ENCODE measurements at places on chromosomes 12 and 14.

- DNase-seq = no peak
These were observed 11.2 kb downstream of the NUAK1 start for GRCh38 chr12:106127338-106128126.

DNA sequence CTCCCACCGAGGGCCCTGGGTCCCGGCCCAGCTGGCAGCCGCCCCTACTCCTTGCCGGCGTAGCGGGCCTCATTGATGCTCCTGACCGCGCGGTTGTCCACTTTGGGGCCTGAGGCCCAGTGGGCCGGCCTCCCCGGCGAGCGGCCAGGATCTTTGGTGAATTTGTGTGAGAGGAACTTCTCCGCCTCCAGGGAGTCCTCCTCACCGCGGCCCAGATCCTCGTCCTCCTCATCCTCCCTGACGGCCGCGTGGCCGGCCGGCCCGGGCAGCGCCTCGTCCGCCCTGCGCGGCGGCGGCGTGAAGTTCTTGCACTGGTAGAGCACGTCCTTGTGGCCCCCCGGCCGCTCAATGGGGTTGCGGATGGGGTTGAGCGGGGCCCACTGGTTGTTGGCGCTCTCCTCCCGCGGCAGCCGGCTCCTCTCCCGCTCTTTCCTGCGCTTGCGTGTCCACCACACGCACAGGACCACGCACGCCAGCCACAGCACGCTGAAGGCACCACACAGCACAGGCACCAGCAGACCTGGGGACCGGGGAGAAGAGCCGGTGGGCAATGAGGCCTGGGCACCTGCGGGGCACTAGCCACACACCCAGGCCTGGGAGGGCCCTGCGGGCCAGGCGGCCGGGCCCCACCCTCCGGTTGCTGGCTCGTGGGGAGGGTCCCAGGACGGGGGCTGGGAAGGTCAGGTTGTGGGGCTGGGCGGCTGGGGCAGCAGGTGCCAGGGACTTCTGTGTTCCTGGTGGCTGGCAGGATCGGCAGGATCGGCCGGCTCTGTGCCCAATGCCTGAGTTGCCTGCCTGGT lies 25.7 kb downstream of the JAG2 start:
- no peak for DNase-seq

DNA sequence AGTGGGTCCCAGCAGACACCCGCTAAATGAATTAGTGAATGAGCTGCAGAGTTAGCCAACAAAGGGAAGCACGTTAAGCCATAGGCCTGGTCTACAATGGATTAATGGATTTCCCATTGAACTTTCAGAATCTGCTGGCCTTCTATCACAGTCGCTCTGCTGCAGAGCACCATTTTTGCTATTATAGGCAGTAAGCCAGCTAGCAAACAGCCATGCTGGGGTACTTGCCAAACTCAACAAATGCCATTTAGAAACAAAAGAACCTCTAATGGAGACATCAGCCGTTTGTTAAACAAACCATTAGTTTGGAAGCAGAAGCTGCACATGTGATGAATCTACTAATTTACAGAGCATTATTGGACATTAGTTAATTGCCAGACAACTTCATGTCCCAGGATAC lies 181.1 kb upstream of the STXBP6 start:
- DNase-seq = no peak

DNA sequence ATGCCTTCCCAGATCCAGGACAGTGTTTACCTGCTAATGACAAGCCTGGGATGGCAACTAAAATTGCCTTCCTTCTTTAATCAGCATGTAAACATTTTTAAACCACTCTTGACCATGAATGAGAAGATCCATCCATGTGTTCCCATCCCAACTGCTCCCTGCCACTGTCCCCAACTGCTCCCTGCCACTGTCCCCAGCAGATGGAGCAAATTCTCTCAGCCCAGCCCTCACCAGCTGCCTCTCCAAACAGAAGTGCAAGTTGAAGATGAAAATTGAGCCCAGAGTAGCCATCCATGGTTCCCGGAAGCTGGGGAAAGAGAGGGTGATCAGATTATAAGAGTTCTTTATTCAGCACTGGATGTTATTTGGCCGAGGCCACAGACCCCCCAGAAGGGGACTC lies 133.1 kb downstream of the SLC15A4 start:
- DNase-seq = no peak

DNA sequence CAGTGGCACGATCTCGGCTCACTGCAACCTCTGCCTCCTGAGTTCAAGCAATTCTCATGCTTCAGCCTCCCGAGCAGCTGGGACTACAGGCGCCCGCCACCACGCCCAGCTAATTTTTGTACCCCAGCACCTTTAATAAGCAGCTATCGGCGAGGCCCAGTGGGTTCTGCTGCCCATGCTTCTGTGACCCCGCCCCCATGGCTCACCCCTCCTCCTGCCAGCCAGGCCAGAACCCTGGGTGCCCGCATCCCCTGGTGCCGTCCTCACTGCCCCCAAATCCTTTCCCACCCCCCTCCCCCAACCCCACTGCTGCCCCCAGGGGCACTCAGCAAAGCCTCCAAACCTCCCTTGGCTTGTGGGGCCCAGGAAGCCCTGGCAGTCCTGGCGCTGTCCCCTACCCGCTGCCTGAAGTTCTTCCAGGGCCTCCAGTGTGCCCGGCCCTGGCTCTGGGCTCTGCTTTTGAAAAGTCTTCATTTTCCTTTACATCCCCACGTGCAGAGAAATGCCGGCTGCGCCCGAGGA lies 14.5 kb downstream of the BAG5 start:
- DNase-seq = no peak

DNA sequence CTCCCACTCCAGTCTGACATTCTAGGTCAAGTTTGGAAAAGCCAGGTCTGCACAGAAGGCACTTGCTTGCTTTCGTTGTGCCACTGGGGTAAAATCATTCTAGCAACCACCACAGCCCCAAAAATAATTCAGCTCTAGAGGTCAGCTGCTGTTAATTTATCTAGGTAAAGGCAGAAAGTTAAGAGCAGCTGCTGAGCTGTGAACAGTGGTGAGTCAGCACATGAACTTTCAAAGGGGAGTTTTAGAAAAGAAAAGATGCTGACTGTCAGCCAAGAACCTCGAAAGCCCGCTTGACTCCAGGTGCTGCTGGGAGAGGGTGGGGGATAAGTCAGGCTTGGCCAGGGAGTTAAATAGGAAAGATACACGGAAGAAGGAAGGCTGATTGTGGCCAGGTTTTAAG lies 12.7 kb downstream of the CCDC197 start:
- no peak for DNase-seq

DNA sequence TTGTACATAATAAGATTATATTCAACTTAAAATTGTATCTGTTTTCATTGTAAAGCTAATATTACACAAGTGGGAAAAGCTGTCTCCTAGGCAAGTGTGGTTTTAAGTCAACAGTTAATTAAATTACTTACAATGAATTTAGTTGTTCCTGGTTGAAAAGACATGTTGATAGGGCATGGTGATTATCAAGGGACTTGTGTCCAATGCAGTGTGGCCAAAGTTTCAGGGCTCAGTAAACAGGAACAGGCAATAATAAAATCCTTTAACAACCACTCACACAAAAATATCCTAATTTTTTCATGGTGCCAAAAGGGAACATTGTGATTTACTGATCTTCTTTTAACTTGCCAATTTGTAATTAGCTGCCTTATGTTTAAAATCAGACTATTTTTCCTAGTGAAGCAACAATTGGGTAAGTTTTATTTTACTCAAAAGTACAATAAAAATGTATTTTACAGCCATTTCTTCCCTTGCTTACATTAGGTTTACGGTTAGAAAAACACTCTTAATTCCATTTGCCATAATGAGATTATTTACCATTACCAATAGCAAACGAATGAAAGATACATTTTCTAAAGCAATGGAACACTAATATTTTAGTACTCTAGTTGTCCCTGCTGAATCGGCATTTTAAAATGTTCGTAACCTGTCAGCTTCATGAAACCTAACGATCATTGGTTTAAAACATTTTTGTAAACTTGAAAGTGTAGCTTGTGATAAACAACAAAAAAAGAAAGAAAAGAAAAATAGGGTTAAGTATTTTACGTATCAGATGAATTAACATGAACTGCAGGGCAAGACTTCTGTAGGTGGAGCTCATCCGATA lies 1.8 kb upstream of the WNK1 start:
- DNase-seq = no peak

- no peak for DNase-seq
These were observed 293.0 kb upstream of the TBX3 start for GRCh38 chr12:114976959-114977358.

DNA sequence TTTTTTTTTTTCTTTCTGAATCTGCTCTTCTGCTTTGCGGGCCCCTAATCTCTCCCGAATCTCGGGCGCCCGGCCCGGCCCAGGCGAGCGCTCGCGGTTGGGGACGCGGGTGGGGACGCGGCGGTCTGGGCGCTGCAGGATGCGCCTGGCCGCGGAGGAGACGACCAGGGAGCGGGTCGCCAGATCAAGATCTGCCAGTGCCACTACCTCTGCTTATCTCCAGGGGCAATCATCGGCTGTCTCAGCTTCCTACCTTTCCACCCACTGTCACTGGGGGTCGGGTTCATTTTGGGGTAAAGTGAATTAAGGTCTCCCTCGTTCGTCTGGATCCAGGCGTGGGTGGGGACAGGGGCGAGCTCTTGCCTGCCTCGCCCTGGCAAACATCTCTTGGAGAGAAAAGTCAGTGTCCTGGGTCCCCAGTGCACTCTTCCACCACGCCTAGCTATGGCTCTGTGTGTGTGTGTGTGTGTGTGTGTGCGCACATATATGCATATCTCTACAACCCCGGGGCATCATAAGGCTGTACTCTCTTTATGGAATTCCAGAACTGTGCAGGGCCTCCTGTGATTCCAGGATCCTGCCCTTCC lies 422.3 kb downstream of the VRK1 start:
- no peak for DNase-seq

- no peak for DNase-seq
These were observed 50.3 kb downstream of the KCNA1 start for GRCh38 chr12:4960030-4960429.

GRCh38 chr12:4643747-4644146 lies 5.1 kb downstream of the AKAP3 start:
- DNase-seq = no peak

DNA sequence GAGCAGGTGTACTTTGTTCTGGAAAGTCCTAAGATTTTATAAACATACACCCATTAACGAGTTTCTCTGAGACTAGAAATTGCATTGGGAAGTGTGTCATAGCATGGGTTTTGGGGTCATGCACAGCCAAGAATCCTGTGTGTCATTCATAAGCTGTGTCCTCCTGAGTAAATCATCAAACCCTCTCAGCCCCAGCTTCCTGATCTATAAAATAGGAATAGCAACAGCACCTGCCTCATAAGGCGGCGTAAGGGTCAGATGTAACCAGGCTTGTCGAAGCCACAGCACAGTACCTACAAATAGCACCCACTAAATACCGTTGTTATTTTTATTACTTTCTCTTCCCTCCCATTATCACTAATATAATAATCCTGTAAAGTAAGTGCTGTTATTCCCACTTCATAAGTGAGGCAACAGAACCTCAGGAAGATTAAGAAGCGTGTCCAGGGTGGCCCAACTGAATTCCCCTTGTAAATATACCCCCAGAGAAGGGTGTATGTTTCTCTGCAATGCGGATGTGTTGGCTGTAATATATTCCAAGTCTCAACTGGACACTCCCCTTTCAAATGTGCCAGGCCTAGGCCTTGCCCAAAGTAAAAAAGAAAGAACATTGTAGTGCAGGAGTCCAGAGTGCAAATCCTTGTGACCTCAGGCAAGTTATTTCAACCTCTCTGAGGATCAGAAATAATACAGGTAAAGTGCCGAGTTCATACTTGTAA lies 188.3 kb upstream of the BCL2L14 start:
- no peak for DNase-seq

DNA sequence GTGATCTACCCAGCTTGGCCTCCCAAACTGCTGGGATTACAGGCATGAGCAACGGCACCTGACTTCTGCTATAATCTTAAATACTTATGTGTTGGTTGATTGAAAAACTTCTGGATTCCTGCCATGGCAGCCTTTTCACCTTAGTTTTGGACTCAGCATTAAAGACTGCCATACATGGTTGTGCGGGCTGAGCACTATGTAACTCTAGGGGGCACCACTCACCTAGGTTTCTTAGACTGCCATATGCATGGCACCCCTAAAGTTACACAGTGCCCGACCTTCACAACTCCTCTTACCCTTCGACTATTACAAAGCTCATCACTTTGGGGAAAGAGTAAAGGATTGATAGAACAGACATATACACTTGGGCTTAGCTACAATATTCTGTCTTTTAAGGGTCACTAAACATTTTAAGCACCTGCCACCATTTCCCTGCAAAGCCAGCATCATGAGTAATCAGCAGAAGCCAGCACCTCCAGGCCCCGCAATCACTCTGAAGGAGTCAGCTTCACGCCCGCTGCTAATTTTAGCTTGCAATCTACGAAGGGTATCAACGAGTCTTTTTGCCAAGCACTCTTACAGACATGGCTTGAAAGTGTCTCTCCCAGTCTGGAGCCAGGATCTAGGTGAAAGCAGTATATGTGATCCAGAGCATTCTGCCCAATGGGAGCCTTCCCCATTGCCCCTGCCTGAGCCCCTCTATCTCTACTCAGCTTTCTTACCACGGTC lies 59.8 kb downstream of the SUDS3 start:
- DNase-seq = no peak

- no peak for DNase-seq
These were observed 211.8 kb downstream of the ANO2 start for GRCh38 chr12:5733136-5733755.

GRCh38 chr12:32947206-32948067 lies 50.9 kb upstream of the PKP2 start:
- DNase-seq = no peak

DNA sequence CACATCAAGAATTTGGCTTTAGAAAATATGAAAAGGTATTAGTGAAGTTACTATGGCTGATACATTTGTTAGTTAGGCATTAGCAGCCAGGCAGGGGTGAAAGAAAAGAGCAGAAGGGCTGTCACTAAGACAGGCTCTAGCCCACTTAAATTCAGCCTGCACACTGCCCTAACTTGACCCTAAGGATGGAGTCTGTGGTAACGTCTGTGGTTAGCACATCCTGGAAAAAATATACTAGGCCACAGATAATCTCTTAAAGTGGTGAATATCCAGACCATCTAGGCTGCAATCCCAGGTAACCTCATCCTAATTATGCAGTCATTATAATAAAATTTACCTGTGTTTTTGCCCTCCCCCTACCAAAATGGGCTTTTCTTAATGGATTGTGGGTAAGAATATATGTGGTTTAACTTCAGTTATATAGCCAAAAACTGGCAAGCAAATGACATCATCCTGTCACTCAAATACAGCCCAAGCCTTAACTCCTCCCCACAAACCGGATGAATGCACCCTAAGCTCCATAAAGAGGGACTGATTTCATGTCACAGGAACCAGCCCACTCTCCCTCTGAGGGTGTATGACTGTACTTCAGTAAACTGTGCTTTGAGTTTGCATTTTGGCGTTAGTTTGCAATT lies 440.9 kb downstream of the LRFN5 start:
- no peak for DNase-seq

- no peak for DNase-seq
These were observed 949 bp downstream of the PLBD2 start for GRCh38 chr12:113359133-113359938.

GRCh38 chr12:104603545-104603973 lies 146.8 kb downstream of the CHST11 start:
- no peak for DNase-seq

DNA sequence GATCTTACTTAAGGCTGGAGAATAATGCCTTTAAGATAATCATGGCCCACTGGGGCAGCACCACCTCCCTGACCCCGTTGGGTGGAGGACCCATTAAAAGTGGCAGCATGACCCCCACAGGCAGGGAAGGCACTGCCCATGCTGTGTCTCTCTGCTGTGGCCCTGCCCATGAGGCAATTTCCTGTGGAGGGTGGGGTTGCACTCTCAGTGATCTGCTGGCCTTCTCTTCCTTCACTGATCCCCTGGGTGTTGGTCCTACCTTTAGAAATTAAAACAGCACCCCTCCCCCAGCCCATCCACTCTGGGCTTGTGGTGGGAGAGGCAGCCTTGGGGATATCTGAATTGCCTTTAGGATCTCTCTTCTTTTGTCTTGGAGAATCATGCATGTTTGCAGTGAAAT lies 17.3 kb downstream of the KLRK1 start:
- no peak for DNase-seq
